ENCODE measurements at places on chromosomes 13 and 19.

DNA sequence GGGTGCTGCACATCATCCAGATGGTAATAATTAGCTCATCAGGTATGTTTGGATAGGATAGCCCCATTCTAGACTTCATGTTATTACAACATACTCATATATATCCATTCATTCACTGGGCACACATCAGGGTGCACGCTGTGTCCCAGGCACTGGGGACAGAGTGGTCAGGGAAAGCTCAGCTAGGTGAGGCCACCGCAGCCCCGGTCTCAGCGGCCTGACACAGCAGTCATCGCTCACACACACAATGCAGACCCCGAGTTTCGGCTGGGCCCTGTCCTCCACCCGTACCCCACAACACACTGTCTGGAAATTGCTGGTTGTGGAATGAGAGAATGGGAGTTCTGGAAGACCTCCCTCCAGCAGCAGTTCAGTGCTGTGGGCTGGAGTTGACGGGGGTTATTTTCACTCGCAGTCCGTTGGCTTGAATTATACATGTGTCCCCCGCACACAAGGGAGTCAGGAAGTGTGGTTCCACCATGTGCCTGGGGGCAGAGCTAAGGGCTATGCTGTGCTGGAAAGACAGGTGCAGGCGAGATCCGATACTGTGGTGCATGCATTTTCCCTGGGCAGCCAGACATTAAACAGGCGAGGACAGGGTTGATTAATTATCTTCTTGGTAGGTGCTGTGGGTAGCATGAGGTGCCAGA lies 257.6 kb downstream of the TEX29 start:
- no peak for DNase-seq

DNA sequence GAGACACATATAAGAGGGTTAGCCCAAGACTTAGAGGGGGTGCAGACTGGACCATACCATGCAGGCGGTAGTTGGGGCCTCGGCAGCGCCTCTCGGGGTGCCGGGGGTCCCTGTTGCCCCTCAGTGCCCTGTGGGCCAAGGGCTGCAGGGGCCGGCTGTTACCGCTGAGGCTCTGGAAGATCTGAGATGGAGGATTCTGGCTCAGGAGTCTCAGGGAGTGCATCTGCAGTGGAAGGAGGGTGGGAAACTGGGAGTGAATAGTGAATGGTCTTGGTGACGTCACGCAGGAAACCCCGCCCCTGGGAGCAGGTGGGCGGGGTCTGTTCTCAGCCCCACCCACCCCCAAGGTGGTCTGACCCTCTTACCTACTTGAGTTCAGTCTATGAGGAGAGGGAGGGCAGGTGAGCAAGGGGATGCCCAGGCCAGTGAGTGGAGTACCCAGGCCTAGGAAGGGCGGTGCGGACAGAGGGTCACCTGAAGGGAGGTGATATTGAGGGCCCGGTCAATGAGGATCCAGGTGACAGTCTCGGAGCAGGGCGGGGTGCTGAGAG lies 1.7 kb upstream of the DBP start:
- no peak for DNase-seq

- DNase-seq: no peak
Measured at GRCh38 chr13:20160306-20161274, at the start of gene GJA3. Gene GJA3, minus strand, starts transcription at chr13:20161052. Its CDS starts 17,764 bp downstream, at chr13:20143288.

GRCh38 chr13:65292488-65292901 lies 1937.6 kb downstream of the PCDH9 start:
- no peak for DNase-seq

GRCh38 chr13:54852831-54853230 lies 1824.2 kb downstream of the OLFM4 start:
- DNase-seq: no peak

- peak; percentile 96 for DNase-seq
Measured at GRCh38 chr19:11581740-11582139, 4.3 kb upstream of the ACP5 start.

DNA sequence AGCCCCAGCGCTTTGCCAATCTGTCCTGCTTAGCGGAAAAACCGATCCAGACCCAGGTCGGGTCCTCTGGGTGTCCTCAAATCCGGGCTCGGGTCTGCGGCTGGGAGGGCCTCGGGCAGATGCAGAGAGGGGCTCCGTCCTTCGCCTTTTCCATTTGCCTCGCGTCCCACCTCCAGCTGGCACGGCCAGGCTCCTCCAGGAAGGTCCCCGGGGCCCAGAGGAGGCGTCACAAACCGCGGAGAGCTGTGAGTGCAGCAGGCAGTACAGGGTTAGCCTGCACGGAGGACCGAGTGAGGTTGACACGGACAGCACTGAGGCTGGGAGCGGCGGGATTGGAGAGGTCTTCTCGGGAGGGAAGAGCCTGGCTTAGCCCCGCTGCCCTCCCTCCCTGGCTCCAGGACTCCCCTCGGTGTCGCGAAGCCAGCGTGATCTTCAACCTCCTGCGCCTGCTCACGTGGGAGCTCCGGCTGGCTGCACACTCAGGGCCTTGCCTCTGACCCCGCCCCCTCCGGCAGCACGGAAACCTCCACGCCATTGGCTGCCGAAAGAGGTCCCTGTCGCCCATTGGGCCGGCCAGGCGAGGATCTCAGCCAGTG lies 2.8 kb upstream of the IFNL2 start:
- DNase-seq: no peak

GRCh38 chr13:39748961-39749360 lies 93.5 kb downstream of the COG6 start:
- DNase-seq: no peak

GRCh38 chr13:42893214-42893671 lies 98.8 kb downstream of the EPSTI1 start:
- no peak for DNase-seq

DNA sequence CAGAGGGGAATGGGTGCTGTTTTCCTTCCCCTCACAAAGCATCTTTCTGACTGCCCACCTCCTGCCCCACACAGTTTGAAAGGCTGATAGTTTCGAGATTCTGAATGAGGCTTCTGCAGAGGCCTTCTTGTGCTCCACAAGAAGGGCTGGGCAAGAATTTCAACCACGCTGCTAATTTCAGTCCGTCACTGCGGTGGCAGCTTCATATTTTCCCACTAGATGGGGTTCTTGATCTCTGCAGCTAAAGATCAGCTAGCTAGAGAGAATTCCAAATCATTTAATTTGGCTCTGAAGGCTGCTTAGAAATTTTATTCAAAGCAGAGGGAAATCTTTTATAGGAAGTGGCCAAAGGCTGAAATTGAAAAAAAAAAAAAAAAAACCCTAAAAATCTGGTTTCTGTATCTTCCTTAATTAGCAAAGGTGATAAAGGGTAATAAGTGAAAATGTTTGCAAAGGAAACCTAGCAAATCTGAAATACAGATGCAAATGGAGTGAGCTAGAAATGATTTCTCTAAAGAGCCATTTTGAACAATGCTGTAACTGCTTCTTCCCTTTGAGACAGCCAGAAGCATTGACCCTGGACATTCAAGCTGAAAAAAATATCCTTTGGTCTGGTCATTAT lies 38.0 kb upstream of the C13orf42 start:
- DNase-seq: no peak

DNA sequence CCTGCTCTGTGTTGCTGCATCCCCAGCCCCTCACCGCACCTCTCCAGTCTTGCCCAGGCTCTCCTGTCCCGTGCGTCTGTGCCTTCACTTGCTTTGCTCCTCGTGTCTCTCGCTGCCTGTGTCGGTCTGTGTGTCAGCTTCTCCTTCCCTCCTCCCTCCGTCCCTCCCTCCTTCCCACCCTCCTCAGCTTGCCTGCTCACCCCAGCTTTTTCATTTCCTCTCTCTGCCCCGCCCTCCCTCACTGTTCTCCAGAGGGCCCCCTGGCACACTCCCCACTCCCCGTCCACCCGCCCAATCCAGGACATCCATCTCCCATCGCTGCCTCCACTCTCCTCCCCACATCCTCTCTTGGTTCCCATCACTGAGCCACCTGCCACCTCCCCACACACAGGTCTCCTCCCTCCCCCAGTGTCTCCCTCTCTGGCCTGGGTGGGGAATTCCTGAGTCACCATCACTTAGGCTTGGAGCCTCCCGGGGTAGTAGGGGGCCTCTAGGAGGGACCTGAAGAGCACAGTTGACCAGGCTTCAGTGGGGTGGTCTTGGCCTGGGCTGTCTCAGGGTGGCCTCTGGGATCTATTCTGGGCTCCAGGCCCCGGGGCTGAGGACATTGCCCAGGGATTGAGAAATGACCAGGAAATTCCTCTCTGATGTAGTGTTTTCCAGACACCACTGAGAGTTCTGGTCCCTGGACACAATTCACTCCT lies at the start of gene PTGIR:
Gene PTGIR, minus strand, starts transcription at position 132 of the 704 bp plus-strand sequence. CDS start 864 bp downstream, outside the sequence.
- no peak for DNase-seq

- DNase-seq: no peak
Measured at GRCh38 chr19:29131456-29131855, 81.5 kb downstream of the UQCRFS1 start.

- no peak for DNase-seq
Measured at GRCh38 chr13:59856281-59856810, 307.4 kb downstream of the DIAPH3 start.

All from GM12878 (cell line).